ENCODE measurements at places on chromosomes 6 and 20.

GRCh38 chr20:32495217-32495565, 89.9 kb downstream of the NOL4L start:
- no peak for DNase-seq

GRCh38 chr20:24584538-24585356, 115.3 kb downstream of the SYNDIG1 start:
- DNase-seq, result no peak

DNA sequence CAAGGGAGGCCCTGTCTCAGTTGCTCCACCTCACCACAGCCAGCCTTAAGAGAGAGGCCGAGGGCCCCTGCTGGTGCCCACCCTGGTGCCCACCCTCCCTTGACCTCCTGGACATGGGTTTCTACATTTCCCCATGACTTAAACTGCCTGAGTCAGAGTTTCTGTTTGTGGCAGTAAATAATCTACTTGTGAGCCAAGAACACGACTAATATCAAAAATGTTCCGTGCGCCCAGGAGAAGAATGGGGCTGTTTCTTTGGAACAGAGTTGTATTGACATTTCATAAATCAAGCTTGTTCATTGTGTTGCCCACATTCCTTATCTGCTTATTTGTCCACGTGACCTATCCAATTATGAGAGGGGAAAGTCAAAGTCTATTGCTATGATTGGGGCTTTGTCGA, 143.5 kb downstream of the ANKRD60 start:
- DNase-seq, result no peak

- no peak for DNase-seq
Observed at GRCh38 chr6:169445661-169446581, 192.3 kb upstream of the THBS2 start.
